ENCODE measurements at places on chromosomes 2 and 18.

DNA sequence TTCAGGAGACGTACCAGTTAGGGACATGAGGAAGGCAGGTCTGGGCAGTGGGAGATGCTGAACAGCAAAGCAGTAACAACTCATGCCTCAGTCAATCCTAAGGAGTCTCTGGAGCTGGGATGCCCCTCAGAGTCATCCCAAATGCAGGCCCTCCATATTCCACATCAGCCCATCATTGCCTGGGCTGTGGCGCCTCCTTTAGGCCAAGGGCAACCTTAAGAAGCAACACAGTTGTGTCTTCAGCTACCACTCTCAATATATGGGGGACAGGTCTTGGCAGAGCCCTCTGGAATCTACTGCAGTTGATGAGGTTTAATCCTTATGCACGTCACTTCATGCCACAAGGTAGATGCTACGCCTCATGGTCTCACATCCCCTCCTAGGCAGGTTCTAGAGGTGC lies 682.0 kb upstream of the RAB6C start:
- DNase-seq: no peak

DNA sequence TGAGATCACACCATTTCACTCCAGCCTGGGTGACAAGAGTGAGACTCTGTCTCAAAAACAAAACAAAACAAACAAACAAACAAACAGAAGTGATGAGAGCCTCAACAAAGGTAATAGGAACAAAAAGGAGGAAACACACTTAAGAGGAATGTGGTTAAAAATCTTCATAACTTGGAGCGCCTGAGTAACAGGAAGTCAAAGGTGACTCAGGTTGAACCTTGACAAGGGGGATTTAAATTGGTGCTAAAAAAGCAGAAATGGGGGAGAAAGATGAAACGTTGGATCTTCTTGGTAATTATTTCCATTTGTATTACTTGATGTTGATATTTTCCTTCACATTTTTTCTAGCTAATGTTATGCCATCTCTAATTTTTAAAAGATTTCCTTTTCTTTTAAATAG lies 318.5 kb upstream of the TCF4 start:
- DNase-seq: no peak

GRCh38 chr18:9535430-9535991 lies 60.2 kb downstream of the RALBP1 start:
- DNase-seq: no peak

DNA sequence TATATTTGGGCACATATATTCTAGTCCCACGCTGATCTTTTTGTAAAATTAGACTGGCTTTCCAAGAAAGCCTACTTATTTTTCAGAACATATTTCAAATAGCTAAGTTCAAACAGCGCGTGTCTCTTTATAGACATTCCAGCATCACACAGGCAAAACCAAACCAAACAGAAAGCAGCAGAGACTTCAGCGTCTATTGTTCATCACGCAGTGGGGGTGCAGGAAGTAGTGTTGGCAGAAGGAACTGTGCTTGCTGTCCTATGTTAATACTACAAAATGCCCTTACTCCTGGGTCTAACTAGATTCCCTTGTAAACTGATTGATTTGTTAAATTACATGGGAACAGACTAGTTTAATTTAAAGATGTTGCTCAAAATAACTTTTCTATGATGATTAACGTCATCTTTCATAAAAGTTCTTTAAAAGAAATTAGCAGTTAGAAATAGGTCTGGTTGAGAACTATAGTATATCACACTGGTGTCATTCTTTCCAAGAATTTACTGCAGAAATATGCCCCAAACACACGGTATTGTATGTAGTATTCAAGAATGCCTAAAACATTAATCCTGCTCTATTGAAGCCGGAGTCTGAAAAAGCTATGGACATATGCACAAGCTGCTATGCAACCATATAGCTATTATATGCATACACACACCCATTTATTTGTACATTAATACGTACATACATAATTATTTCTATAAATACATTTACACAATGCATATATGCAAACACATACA lies 436.3 kb downstream of the CBLN2 start:
- DNase-seq: no peak

GRCh38 chr2:68934021-68934420 lies 18.7 kb downstream of the GKN2 start:
- DNase-seq: no peak

GRCh38 chr2:210713122-210713521 lies 156.7 kb downstream of the CPS1 start:
- no peak for DNase-seq

DNA sequence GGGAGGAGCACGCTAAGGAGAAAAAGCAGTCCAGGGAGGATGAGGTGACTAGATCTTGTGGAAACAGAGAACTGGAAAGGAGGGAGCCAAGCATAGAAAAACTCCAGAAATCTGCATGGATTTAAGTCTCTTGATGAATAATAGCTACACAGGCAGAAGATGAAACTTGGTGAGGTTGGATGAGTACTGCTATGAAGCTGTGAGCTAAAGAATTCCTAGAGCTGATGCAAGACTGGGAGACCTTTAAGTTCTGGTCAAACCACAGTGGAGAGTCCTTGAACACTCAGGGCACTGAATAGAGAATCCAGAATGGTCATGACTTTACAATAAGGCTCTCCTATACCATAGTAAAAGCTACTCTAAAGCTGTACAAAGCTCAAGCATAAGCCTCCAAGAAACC lies 18.4 kb upstream of the PIEZO2 start:
- no peak for DNase-seq

GRCh38 chr2:207750345-207750744 lies 19.4 kb downstream of the FZD5 start:
- DNase-seq: no peak

DNA sequence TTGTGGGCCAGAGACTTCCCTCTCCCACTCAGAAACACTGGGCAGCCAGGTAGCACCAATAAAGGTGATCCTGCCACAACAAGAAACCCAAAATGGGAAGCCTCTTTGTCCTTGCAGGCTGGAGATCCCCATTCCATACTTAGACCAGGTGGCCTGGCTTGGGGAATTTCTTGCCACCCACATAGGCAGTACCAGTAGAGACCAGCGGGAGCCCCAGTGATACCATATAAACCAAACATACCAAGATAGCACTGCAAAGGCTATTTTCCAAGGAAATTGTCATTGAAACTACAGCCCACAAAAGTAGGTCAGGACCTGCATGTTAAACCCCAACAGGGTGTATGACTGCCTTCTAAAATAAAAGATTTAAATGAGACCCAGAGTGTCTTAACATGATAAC lies 171.6 kb downstream of the DIS3L2 start:
- no peak for DNase-seq

DNA sequence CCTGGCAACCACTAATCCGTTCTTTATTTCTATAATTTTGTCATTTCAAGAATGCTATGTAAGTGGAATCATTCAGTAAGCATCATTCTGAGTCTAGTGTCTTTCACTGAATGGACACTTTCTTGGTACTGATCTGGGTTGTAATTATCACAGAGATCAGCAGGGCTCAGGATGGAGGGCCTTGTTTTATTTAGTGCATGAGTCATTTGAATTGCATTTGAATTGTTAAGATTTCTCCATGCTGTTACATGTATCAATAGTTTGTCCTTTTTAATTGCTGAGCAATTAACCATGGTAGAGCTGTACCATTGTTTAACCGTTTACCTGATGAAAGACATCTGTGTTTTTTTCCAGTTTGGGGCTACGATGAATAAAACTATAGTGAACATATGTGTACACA lies 256.4 kb downstream of the THSD7B start:
- DNase-seq: no peak

DNA sequence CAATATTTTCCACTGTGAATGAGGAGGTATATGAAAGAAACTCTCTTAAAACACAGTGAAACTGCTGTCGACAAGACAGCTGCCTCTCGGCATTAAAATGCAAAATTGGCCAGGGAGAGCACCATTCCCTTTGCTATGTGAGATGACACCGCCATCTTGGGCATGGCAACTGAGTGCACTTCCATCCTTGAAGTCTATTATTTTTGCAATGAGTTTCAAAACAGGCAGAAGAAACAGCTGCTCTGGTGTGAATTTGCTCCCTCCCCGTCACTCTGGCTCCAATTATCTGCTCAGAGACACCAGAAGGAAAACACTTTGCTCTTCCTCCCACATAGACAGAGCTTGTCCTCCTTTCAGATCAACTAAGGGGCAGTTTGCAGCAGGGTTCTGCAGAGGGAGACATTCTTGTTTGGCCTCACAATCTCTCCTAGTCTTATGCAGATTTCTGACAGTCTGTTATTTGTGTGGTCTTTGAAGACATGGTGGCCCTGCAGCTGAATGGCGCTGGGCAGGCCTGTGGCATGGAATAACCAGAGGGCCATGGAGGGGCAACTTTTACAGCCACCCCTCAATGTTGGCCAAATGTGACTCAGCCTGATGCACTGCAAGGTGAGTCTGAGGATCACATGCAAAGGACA lies 48.6 kb upstream of the SEC11C start:
- no peak for DNase-seq
